Stimulated activated CD4-positive, alpha-beta T cell treated with anti-CD3 and anti-CD28 coated beads, Interleukin-4, amount 100 ng/mL, for 4 hours (primary cell): ENCODE measurements at places on chromosomes 16 and 17.
A peak's percentile ranks its signal among the peaks of the same experiment; 100 is the strongest.

- no peak for DNase-seq
Observed at GRCh38 chr17:81044428-81044763, 9.4 kb downstream of the BAIAP2 start.

- no peak for DNase-seq
Observed at GRCh38 chr16:14354561-14355351, 275.3 kb downstream of the PARN start.

- peak; percentile 40 for DNase-seq
Observed at GRCh38 chr16:29825145-29826044, 5.1 kb downstream of the MVP start.

- no peak for DNase-seq
Observed at GRCh38 chr17:53061446-53061845, 761.3 kb upstream of the KIF2B start.

- no peak for DNase-seq
Observed at GRCh38 chr16:84746875-84747274, 47.1 kb downstream of the USP10 start.

- DNase-seq: no peak
Observed at GRCh38 chr16:73432850-73433730, 385.2 kb upstream of the ZFHX3 start.

- DNase-seq: no peak
Observed at GRCh38 chr17:55286681-55287589, 22.2 kb downstream of the HLF start.

- no peak for DNase-seq
Observed at GRCh38 chr17:34445101-34445500, 82.1 kb upstream of the CCL1 start.

- no peak for DNase-seq
Observed at GRCh38 chr17:78125976-78126894, 2.3 kb downstream of the TMC6 start.

DNA sequence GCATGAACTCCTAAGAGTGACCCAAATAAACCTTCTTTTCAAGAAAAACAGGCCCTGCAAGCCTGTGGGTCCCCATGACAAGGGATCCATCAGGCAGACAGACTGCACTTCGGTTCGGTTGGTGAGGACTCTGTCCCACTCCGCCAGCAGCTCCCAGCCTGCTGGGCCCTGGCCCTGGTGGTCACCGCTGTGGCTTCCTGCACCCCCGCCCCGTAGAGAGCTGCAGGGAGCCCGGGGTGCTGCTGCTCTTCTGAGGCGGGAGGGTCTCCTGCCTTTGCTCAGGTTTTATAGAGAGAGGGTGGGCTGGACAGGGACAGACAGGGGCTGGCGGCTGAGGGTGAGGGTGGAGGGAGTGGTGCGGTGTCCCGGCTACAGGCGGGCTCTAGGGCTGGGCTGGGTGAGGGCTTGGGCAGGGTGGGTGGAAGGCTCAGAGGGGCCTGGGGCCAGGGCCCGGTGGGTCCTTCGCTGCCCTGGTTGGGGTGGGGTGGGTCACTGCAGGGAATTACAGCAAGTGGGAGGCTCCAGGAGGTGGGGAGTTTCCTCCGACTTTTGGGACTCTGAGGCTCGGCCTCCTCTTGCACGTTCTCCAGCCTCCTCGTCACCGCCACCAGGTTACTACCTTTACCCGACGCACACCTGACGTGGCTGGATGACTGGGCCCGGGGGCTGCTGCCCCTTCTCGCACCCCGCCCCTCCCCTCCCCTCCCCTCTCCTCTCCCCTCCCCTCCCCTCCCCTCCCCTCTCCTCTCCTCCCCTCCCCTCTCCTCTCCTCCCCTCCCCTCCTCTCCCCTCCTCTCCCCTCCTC, 90.2 kb upstream of the CBX4 start:
- no peak for DNase-seq

DNA sequence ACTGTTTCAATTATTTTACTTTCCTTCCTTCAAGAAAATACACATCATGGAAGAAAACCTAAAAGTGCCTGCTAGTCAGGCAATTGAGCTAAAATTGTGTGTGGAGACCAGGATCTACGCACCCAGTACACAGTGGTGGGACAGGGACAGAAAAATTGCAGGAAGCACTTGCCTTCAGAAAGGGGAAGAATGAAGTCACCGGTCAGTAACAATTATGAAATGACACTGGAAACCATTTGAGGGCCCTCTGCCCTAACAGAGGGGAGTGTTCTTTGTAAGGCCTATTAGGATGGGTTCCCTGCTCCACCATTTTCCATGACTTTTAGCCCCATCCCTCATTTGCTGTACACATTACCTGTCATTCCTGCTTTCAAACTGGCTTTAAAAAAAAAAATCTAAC, 4.5 kb upstream of the PHAF1 start:
- DNase-seq: no peak

- no peak for DNase-seq
Observed at GRCh38 chr16:51708861-51709260, 557.8 kb upstream of the SALL1 start.

GRCh38 chr17:37107406-37108083, 158.8 kb downstream of the AATF start:
- no peak for DNase-seq

- no peak for DNase-seq
Observed at GRCh38 chr16:586047-586644, 3.7 kb upstream of the RAB40C start.

DNA sequence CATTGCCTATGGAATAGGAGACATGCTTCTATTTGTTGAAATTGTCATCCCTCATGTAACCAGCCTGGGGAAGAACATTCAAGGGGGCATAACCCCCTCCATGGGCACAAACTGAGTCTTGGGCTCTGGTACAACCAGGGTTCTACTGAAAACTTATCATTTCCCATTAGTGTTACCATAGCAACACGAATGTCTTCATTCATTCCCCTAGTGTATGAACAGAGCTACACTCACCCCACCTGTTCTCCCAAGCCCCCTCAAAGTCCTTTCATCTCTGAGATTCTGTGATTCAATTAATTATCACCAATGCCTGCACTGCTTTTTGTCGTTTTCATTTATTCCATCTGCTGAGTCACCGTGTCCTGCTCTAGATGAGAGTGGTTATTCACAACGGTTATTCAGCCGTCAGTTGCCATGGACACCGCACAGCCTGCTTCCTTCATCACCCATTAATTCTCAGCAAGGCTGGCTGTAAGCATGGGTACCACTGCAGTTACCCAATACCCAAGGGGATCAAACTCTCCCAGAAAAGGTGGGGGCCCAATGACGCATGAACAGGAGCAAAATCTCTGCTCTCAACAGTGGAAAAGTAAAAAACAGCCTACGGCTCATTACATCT, 1.6 kb upstream of the GAST start:
- peak; percentile 58 for DNase-seq

- DNase-seq: peak; percentile 88
Observed at GRCh38 chr17:82213251-82214011, 789 bp upstream of the CCDC57 start.

GRCh38 chr17:17127156-17127555, 79.0 kb downstream of the PLD6 start:
- no peak for DNase-seq

DNA sequence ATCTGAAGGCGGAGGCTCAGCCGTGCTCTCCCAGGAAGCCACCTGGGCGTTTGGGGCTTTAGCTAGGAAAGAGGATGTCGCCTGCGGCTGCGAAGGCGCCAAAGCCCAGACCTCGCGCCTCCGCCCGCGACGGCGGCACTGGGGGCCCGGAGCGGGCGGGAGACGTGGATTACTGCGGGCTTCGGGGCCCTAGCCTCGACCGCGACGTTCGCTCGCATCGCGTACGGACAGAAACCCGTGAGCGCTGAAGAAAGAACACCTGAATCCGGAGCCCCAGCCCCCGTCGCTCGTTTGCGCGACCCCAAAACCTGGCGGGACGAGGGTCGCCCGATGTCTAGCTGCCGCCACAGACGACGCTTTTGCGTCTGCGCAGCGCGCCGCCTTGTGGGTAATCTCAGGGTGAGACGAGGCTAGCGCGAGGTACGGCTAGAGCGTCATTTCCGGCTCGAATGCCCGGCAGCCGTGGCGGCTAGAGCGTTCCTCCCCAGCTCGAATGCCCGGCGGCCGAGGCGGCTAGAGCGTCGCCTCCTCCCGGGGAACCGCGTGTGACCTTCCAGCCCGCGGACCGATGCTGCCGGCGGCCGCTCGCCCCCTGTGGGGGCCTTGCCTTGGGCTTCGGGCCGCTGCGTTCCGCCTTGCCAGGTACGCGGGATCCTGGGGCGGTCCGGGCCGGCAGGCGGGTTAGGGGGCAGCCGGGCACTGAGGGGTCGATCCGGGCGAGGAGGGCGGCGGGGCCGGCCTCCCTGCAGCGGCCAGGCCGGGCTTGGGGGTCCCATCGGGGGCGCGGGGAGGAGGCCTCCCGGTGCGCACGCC, at the start of gene MRPL12:
MRPL12 (plus strand) TSS at position 434 of the 813 bp plus-strand sequence; CDS start at position 569, 135 bp downstream.
- DNase-seq: peak; percentile 85

DNA sequence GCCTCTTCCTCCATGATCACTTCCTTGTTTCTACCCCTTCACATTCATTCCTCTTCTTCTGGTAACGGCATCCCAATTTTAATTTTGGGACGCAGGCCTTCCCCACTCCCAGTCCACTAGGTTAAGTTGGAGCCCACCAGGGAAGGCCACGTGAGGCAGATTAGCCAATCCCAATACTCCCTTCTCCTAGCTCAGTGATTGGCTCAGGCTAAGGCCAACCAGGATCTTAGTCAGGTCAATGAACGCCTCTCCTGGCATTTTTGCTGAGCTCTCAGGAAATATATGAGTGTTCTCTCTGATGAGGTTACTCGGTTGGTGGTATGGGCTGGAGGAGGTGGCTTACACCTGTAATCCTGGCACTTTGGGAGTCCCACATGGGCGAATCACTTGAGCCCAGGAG, 15.4 kb downstream of the SEZ6L2 start:
- no peak for DNase-seq

DNA sequence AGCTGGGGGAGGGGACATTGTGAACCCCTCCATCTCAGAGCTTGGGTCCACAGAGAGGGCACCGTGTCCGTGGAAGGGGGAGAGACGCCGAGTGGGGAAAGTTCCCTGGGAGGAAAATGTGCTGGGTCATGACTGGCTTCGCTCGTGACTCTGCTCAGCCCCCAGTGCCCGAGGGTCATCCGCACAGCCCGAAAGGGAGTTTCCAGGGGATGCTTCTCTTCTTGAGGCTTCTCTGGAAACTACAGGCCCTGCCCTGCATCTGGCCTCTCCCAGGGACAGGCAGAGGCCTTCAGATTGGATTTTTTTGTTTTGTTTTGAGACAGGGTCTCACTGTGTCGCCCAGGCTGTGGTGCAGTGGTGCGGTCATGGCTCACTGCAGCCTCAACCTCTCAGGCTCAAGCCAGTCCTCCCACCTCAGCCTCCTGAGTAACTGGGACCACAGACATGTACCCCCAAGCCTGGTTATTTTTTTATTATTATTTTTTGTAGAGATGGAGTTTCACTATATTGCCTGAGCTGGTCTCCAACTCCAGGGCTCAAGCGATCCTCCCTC, 9.8 kb upstream of the GSE1 start:
- no peak for DNase-seq

DNA sequence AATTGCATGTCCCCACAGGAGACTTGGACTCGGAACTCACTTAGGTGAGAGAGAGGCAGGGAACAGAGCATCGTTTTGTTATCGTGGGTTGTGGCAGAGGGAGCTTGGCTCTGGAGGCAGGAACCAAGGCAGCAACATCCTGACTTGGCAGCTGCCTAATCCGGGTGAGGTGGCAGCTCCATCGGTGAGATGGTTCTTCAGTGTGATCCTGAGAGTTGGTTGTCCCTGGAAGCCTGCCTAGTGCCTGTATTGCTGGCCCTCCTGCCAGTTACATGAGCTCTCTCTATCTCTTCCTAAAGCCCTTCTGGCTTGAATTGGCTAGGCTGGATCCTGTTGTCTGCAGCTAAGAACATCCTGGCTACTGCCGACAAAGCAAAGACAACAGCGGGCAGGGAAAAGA, 19.9 kb upstream of the SEC14L1 start:
- no peak for DNase-seq

- no peak for DNase-seq
Observed at GRCh38 chr16:59749662-59750336, 1015.7 kb upstream of the GOT2 start.

DNA sequence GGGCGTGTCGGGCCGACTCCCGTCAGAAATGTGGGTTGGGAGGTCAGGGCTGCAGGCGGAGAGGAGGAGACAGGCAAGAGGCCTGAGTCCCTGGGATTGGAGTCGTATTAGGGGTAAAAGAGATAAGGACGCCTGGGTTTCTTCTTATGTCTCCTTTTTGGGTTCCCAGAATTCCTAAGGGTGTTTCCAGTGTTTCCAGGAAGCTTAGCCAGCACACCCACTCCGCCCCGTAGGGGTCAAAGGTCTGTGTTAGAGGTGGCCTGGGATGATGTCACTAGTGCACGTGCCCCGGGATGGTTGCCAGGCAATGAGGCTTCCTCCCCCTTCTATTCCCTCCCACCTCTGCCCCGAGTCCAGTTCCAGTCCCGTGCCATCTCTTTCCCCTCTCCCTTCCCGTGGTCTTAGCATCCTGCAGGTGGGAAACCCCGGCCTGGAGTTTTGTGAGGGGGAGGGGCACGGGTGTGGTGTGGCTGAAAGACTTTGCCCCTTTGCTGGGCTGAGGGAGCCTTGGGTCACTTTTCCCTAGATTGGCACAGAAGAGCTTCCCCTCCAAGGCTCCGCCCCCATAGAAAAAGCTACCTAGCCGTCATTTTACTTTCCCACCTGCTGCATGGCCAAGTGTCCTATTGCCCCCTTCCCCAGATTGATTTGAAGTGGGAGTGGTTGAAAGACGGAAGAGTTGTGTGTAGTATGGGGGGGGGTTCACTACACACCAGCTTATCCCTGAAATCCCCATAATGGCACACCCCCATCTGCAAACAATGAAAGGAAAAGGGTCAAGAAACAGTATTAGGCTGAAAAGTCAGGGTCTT, 2.8 kb downstream of the KDM6B start:
- peak; percentile 55 for DNase-seq

DNA sequence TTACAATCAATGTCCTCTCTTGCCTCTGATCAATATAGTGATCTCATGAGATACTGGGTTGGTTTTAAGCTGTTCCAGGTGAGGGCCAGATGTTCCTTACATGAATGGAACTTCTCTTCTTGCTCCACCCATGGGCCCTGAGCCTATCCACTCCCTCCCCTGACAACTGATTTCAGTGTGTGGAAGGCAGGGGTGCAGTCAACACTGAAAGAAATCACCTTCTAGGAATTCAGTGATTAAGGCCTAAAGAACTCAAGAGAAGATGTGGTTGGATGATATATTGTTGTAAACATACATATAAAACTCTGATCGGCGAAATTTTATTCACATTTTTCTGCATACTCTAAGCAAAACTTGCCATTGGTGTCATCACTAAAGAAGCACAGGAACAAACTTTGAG, 6.7 kb upstream of the GOSR2 start:
- DNase-seq: no peak

DNA sequence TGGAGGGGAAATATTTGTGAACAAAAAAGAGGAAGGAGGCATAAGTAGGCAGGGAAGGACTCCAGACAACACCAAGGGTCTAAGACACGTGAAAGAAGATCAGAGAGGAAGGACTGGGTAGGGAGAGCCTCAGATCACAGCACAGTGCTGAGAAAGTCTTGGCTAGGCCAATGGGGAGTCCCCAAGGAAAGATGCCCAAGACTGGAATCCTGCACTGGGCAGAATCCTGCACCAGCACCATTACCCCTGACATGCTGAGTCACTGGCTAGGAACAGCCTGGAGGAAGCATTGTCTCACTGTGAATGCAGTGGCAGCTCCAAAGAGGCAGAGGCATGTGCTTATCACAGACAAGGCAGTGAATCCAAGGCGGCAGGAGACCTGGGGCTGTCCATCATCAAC, 19.2 kb downstream of the CLEC19A start:
- no peak for DNase-seq
